ENCODE measurements at places on chromosomes 6 and 20. TPM values are rescaled to one million over a fixed set of nuclear protein-coding genes. Genes with fewer than 3 reads are reported as not detected.

- H3K4me1 ChIP-seq = peaks cover 4% of the 10 kb centered on the region
- no peak overlapping the region for H3K27ac ChIP-seq
- DNase-seq = no peak
- no peak overlapping the region for H3K4me3 ChIP-seq
- H3K27me3 ChIP-seq = no peaks in the 10 kb centered on the region
- H3K36me3 ChIP-seq = no peaks in the 10 kb centered on the region
Measured at GRCh38 chr6:167550941-167551627, 226.2 kb downstream of the TTLL2 start.

GRCh38 chr6:138769102-138769676, 4.4 kb upstream of the CCDC28A start:
- DNase-seq = no peak
- H3K36me3 ChIP-seq = no peaks in the 10 kb centered on the region
- H3K27ac ChIP-seq = peak overlapping the region; percentile 25
- H3K4me1 ChIP-seq = no peaks in the 10 kb centered on the region

- no peaks in the 10 kb centered on the region for H3K27me3 ChIP-seq
- no peak overlapping the region for H3K27ac ChIP-seq
- H3K36me3 ChIP-seq = no peaks in the 10 kb centered on the region
Measured at GRCh38 chr6:92608751-92609150, 810.6 kb downstream of the EPHA7 start.

DNA sequence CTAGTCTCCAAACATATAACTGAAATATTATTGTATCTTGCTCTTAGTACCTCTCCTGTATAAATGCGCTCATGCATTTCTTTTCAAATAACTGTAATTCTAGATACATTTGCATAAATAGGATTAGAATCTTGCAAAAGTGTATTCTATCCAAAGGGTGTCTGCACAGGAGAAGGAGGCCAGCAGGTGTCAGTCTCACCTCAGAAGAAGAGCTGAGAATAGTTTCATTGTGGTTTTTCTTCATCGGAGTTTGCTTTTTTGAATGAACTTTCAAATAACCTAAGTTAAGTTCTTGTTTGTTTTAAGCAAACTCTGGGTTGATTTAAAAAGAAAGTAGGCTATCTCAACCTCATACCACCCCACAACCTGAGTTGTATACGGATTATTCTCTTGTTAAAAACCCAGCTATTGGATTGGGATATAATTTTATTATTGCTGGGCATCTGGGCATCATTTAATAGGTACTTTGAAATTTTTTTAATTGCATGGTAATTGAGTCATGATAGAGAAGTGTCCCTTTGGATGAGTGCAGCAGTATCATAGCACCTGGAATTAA, 125.0 kb upstream of the MLIP start:
- H3K27me3 ChIP-seq = no peaks in the 10 kb centered on the region
- no peak for DNase-seq
- H3K27ac ChIP-seq = no peak overlapping the region
- H3K4me3 ChIP-seq = no peak overlapping the region

GRCh38 chr6:97563529-97563928, 280.5 kb upstream of the MMS22L start:
- H3K4me1 ChIP-seq = no peaks in the 10 kb centered on the region
- DNase-seq = no peak
- H3K27me3 ChIP-seq = no peaks in the 10 kb centered on the region
- H3K27ac ChIP-seq = no peak overlapping the region

DNA sequence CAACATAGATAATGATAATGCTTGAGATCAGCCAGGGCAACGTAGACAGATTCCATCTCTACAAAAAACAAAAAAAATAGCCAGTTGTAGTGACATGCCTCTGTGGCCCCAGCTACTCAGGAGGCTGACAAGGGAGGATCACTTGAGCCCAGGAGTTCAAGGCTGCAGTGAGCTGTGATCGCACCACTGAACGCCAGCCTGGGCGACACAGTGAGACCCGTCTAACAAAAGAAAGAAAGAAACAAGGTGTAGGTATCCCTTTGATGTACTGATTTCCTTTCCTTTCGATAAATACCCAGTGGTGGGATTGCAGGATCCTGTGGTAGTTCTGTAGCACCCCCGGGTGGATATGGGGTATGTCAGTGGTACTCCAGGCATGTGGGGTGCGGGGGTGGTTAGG, 48.2 kb upstream of the ADTRP start:
- H3K36me3 ChIP-seq = no peaks in the 10 kb centered on the region
- no peaks in the 10 kb centered on the region for H3K4me1 ChIP-seq
- H3K27ac ChIP-seq = no peak overlapping the region

GRCh38 chr20:32050851-32051556, 1.0 kb upstream of the HCK start:
- DNase-seq = no peak
- H3K4me3 ChIP-seq = no peak overlapping the region
- H3K36me3 ChIP-seq = no peaks in the 10 kb centered on the region
- no peaks in the 10 kb centered on the region for H3K4me1 ChIP-seq
- no peak overlapping the region for H3K27ac ChIP-seq

GRCh38 chr6:168244961-168245551, 74.5 kb downstream of the DACT2 start:
- H3K27ac ChIP-seq = no peak overlapping the region
- H3K4me1 ChIP-seq = no peaks in the 10 kb centered on the region
- no peak overlapping the region for H3K4me3 ChIP-seq
- no peak for DNase-seq

DNA sequence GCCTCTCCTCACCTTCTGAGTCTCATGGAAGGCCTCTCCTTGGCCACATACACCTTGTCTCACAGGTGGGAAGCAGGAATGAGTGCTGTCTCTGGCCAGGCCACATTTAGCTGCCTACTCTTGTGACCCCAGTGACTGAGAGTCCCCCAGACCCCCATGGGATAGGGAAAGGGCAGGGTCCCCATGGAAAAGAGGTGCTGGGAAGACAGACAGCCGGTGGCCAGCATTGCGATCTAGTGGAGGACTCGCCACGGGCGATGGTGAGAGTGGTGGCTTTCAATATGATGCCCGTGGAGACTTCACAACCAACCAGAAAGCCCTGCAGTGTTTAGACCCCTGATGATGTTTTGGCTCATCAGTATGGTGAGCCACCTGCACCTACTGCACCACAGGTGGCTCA, 19.8 kb downstream of the MANBAL start:
- H3K4me3 ChIP-seq = no peak overlapping the region
- peaks cover 16% of the 10 kb centered on the region for H3K36me3 ChIP-seq
- H3K27ac ChIP-seq = no peak overlapping the region
- peaks cover 2% of the 10 kb centered on the region for H3K4me1 ChIP-seq
- no peak for DNase-seq

- DNase-seq = no peak
- no peaks in the 10 kb centered on the region for H3K4me1 ChIP-seq
- no peaks in the 10 kb centered on the region for H3K27me3 ChIP-seq
- no peak overlapping the region for H3K4me3 ChIP-seq
- no peaks in the 10 kb centered on the region for H3K36me3 ChIP-seq
Measured at GRCh38 chr6:166050559-166050958, 117.1 kb downstream of the TBXT start.

PHACTR1 gene
- total RNA-seq = 33.6 TPM

FRMD1 gene
- 1.1 TPM for total RNA-seq

TRIM15 gene
- 2.2 TPM for total RNA-seq

DDR1 gene
- total RNA-seq = 362 TPM
